T-cell (primary cell): ENCODE measurements at places on chromosomes 5 and 9. TPM values are rescaled to one million over a fixed set of nuclear protein-coding genes. Genes with fewer than 3 reads are reported as not detected.

DNA sequence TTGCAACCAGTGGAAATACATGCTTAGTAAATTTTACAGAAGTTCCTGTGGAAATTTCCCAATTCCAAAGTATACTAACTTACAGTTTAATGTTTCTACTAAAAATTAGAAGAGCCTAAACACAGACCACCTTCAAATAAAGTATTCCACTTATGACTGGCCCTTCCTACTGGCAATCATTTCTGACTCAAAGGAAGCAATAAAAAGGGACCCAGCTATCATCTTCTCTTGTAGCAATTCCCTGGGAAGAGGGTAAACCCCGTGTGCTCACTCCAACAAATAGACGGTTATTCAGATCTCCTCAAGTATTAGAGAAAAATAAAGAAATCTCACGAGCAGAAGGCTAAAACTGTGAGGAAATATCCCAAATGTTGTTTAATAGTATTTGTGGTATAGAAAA, 43.3 kb downstream of the GOLPH3 start:
- peaks cover 35% of the 10 kb centered on the region for H3K36me3 ChIP-seq
- no peaks in the 10 kb centered on the region for H3K27me3 ChIP-seq
- no peaks in the 10 kb centered on the region for H3K4me1 ChIP-seq
- H3K4me3 ChIP-seq: no peak overlapping the region

GRCh38 chr5:123810746-123811340, 298.9 kb downstream of the CSNK1G3 start:
- no peaks in the 10 kb centered on the region for H3K27me3 ChIP-seq
- H3K4me1 ChIP-seq: no peaks in the 10 kb centered on the region
- no peak overlapping the region for H3K27ac ChIP-seq
- H3K4me3 ChIP-seq: no peak overlapping the region
- no peaks in the 10 kb centered on the region for H3K36me3 ChIP-seq
- no peak for DNase-seq

DNA sequence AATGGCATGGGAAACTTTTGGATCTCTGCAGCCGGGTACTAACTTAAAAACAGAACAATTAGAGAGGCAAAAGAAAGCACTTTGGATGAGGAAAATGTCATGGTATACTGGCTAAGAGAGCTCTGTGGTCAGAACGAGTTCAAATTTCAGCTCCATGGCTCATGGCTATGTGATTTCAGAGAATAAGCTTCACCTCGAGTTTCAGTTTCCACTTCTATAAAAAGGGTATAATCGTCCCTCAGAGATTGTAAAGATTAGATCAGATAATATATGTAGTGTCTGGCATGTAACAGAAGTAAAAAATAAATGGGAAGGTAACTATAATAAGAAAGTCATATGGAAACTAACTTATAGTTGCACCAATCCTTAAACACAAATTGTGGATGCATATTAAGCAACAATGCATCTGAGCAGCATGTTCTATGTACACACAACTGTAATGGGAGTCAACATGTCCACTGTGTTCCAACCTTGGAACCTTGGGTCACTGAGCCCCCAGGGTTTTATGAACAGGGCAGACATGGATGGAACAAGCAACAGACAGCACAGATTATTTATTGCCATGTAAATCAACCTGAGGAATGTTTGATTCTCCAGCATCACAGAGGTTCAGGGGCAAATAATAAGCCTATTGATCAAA, 145.4 kb downstream of the MAPKAP1 start:
- H3K4me1 ChIP-seq: no peaks in the 10 kb centered on the region
- H3K27me3 ChIP-seq: no peaks in the 10 kb centered on the region
- DNase-seq: no peak
- H3K27ac ChIP-seq: no peak overlapping the region

DNA sequence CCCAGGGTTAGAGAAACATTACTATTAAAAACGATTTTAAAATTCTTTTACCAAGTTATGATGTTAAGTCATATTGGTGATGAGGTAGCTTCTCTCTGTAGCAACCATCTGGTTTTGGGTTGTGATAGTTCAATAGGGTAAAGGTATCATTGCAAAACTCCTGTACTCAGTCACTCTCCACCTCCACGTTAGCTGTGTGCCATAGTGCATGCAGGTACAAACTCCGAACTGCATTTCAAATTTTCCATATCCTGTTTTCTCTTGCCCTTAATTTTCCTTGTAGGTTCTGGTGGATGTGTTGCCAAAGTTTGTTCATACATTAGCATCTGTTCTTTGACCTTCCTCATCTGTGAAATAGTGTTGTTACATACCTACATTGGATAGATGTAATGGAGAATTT, 53.1 kb upstream of the ARRDC3 start:
- H3K4me1 ChIP-seq: peaks cover 8% of the 10 kb centered on the region
- no peak for DNase-seq
- H3K36me3 ChIP-seq: no peaks in the 10 kb centered on the region
- no peak overlapping the region for H3K4me3 ChIP-seq

DNA sequence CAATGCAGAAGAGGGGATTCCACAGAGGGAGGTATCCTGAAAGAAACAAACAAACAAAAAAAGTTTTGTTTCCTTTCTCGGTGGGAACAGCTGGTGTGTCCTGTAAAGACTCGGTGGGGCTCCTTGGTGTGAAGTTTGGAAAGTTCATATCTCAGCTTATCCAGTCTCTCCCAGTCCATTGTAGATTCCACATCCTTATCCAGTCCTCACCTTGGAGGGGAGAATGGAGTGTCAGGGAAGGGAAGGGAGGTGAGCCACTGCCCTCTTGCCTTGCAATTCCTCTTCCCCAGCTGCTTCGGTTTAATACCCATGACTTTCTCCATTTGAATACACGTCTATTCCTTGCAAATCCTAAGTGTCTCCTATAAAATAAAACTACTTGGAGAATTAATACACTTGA, 234.5 kb downstream of the NFIB start:
- no peaks in the 10 kb centered on the region for H3K4me1 ChIP-seq
- H3K27me3 ChIP-seq: no peaks in the 10 kb centered on the region
- H3K27ac ChIP-seq: no peak overlapping the region
- no peak for DNase-seq
- H3K36me3 ChIP-seq: no peaks in the 10 kb centered on the region

DNA sequence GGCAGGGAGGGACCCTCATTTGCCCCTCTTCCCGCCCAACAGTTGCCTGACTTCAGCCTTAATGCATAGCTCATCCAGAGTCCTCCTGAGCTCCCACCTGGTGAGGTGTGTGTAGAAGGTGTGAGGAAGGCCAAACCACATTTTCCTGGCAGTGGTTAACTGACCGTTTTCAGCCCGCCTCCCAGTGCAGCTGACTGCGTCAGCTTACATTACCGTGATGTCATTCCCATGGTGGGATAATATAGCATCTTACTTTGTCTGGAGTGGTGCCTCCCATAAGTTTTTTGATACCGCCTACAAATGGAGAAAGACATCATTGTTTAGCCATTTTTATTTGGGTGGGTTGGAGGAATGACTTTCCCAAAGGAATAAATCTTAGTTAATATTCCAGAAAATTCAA, 151.9 kb downstream of the C9orf152 start:
- H3K4me3 ChIP-seq: no peak overlapping the region
- DNase-seq: no peak
- no peak overlapping the region for H3K27ac ChIP-seq
- peaks cover 4% of the 10 kb centered on the region for H3K4me1 ChIP-seq

The TICAM2 gene
- total RNA-seq: 0.82 TPM

The ITK gene
- 338 TPM for total RNA-seq

The EIF4E1B gene
- not detected for total RNA-seq
